ENCODE measurements at places on chromosomes 3 and 15. TPM values are rescaled to one million over a fixed set of nuclear protein-coding genes. Genes with fewer than 3 reads are reported as not detected.

LSMEM2 gene
- total RNA-seq, result not detected

CHRM5 gene
- not detected for total RNA-seq

XCR1 gene
- not detected for total RNA-seq

TUBGCP5 gene
- total RNA-seq, result 35.9 TPM

FRMD4B gene
- total RNA-seq, result under 0.01 TPM

TMEM212 gene
- total RNA-seq, result not detected

LRRC2 gene
- total RNA-seq, result 0.23 TPM

GATM gene
- 0.28 TPM for total RNA-seq

CTSH gene
- 3.9 TPM for total RNA-seq

CACNA2D3 gene
- total RNA-seq, result not detected

SYNM gene
- total RNA-seq, result 48.4 TPM

Measured in smooth muscle cell of the umbilical artery (primary cell).